ENCODE measurements at places on chromosomes 7 and 10.
A peak's percentile ranks its signal among the peaks of the same experiment; 100 is the strongest.

DNA sequence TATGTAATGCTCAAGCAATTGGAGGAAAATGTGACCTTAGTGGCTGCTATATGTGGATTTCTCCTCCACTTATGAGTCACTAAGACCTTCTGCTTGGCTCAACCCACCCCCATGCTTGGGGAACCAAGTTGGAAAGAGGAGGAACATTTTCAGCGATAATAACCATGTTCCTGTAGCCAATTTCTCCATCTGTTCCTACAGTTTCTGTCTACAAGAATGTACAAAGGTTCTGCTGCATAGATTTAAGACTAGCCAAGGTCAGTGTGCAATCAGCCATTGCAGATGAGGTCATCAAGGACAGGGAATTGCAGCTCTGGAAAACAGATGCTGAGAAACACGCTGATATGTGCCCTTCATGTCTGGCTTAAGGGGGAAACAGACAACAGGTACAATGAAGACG lies 5.6 kb upstream of the NRCAM start:
- DNase-seq = no peak

DNA sequence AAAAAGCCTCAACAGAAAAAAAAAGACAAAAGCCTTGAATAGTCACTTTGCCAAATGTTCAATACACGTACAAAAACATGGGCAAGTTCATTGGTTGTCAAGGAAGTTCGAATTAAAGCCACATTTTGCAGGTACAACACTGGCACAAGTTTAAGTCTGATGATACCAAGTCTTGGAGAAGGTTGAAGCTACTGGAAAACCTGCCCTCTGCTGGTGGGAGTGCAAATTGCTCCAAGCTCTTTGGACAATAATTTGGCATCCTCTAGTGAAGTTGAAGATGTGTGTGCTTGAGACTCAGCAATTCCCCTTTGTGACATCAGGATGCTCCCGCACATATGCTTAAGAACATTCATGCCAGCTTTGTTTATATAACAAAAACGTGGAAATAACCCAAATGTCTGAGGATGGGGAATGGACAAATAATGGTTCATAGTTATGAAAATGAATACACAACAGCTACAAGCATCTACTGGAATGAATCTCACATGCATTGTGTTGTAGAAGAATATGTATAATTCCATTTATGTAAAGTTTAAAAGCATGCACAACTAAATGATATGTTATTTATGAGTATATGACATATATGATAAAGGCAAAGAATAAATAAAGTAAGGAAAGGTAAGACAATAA lies 120.0 kb upstream of the PLPP4 start:
- peak; percentile 24 for DNase-seq

GRCh38 chr7:44538093-44538797 lies 2.9 kb downstream of the NPC1L1 start:
- DNase-seq = no peak

DNA sequence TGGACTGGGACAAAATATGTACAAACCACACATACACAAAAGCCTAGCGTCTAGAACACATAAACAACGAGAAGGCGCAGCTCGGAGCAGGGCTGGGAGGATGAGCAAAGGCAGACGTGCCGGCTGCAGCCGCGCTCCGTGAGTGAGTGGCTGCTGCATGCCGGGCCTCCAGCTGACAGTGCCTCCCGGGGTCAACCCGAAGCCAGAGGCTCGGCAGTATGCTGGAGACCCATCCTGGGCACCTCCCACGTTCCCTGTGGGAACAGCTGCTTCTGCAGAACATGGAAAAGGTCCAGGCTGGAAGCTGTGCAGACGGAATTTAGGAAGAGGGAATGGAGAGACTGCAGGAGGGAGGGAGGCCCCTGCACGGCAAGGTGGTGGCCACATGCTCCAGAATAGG lies 3.6 kb upstream of the GPR146 start:
- DNase-seq = peak; percentile 59

- DNase-seq = no peak
Observed at GRCh38 chr7:25402532-25402931, 174.2 kb upstream of the NPVF start.

DNA sequence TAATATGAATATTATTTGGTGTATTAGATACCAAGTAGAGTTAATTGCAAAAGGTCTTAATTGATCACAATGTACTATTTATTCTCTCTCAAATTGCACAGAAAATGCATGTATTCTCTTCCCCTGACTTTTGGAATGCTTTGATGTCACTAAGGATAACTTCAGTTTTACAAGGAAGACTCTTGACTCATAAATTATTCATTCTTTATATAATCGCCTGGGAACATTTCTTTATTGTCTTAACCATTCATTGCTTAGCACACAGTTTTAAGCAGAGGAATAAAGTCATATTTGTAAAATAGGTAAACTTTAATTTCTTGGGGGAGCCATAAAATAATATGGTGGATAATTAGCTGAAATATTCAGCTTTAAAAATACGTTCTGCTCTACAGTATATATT lies 306.0 kb upstream of the TMEM229A start:
- no peak for DNase-seq

DNA sequence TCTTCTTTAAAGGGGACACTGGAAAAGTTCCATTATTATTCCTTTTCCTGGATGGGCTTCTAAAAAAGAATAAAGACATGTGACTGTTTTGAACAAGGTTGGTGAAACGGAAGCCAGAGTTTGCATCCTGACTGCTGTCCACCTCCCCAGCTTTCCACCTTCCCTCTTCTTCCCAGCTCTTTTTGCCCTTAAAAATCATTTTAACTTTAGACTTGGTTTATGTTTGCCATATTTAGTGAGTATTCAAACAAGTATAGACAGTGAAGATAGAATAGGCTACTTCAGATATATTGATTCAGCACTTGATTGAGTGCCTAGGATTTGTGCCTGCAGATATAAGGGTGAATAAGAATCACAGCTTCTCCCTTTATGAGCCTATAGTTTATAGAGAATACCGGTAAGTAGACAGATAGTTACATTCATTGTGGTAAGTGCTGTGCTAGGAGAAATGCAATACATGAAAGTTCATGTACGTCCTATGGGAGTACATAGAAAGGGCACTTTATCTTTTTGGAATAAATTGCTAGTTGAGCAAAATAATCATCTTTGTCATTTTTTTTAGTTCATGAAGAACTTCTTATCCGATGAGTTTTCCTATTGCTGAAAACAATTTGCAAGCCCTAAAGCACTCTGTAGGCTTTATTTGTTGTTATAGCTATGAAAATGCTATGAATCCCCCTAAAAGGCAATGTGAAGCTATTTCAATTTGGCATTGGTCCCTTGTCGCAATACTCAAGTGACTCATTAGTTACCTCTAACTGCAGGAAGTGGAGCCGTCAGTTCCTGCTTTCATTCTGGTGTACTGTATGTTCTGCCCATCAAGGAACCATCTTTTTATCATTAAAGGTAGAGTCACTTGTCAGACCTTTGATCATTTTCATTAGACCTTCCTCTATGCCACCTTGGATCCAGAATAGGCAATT lies 57.2 kb upstream of the STRIP2 start:
- DNase-seq = peak; percentile 14
